ENCODE measurements at places on chromosomes 1 and 21.
A peak's percentile ranks its signal among the peaks of the same experiment; 100 is the strongest.

GRCh38 chr1:236185687-236186086 lies 43.3 kb downstream of the GPR137B start:
- DNase-seq: no peak

- DNase-seq: no peak
Measured at GRCh38 chr1:95554408-95554807, 320.4 kb downstream of the RWDD3 start.

DNA sequence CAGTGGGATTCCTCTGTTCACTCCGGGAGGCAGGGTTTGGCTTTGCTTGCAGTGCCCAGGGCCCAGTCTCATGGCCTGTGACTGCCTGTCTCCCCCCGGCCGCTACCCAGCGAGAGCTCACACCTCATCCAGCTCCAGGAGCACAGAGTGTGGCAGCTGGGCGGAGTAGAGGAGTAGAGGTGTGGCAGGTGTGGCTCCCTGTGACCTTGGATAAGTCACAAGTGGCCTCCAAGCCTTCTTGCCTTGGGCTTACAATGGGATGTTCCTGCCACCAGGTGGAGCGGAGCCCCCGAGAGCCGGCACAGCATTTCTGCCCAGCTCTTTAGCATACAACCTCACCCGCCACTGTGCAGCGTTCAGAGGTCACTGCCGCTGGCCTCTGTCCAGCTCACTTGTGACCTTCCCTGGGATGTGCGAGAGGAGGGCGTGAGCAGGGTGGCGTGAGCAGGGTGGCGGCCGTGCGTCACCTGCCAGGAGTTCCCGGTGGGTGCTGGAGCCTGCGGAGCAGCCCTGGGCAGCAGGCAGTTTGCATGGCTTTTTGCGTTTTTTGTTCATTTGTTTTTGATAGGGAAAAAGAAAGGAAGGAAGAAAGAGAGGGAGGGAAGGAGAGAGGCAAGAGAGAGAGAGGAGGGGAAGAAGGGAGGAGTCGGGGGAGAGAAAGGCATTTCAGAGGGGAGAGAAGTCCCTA lies 42.4 kb downstream of the CRYAA start:
- peak; percentile 85 for DNase-seq

GRCh38 chr1:182784556-182785171 lies 4.9 kb upstream of the NPL start:
- no peak for DNase-seq

GRCh38 chr1:234772345-234773147 lies 162.6 kb upstream of the IRF2BP2 start:
- DNase-seq: peak; percentile 65

GRCh38 chr1:235329139-235329902 lies 951 bp downstream of the GGPS1 start:
- DNase-seq: peak; percentile 79

DNA sequence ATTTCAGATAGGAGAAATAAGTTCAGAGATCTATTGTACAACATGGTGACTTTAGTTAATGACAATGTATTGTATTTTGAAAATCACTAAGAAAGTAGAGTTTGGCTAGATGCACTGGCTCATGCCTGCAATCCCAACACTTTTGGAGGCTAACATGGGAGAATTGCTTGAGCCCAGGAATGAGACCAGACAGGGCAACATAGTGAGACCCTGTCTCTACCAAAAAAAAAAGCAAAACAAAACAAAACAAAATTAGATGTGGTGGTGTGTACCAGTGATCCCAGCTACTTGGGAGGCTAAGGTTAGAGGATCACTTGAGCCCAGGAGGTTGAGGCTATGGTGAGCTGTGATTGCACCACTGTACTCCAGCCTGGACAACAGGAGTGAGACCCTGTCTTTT lies 27.2 kb downstream of the IVNS1ABP start:
- DNase-seq: no peak

DNA sequence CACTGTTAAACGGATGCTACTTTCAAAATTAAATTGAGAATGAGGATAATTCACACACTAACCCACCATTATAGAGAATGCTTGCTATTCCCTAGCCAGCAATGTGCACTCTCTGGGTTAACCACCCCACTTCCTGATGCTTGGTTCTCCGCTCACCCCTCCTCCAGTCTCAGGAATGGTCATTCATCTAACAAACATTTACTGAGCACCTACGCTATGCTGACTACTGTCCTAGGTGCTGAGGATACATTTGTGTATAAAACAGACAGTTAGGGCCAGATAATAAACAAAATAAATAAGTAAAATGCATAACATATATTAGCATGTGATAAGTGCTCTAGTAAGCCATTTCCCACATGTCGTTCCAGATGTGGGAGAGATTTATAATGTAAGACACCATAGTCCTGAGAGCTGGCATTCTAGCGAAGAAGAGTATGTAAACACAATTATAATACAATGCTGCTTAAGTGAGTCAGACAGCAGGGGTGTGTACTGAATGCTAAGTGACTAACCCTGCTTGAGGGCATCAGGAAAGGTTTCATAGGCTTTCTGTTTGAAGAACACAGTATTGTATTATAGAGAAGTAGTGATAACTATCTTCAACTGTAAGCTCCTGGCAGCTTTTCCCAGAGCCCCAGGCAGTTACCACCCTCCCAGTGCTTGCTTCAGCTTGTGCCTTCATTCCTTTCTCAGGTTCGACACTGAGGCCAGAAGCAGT lies 126.7 kb upstream of the CACHD1 start:
- no peak for DNase-seq

DNA sequence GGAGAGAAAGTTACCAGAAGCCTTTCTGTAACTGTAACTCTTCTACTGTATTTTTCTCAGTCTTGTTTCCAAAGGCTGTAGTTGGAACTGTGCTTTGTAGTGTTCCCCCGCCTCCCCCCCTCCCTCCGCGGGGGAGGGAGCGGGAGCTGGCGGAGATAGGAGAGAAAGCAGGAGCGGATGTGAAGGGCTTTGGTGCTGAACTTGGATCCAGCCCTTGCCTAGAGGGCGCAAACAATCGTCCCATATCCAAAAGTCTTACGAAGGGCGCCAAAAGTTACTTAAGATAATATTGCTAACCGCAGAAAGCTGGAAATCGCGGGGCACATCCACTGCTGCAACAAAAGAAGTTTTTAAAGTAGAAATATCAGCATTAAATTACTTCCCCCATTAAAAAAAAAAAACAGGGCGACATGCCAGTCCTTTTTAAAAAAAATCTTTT lies 2.4 kb upstream of the NFIA start:
- peak; percentile 82 for DNase-seq

GRCh38 chr1:240998441-240999015 lies 358.5 kb downstream of the RGS7 start:
- no peak for DNase-seq

GRCh38 chr21:35850029-35850428 lies 210.3 kb downstream of the SETD4 start:
- no peak for DNase-seq

GRCh38 chr1:178613271-178613945 lies 100.5 kb downstream of the TEX35 start:
- no peak for DNase-seq

- peak; percentile 4 for DNase-seq
Measured at GRCh38 chr1:34292472-34292871, 115.8 kb downstream of the C1orf94 start.

DNA sequence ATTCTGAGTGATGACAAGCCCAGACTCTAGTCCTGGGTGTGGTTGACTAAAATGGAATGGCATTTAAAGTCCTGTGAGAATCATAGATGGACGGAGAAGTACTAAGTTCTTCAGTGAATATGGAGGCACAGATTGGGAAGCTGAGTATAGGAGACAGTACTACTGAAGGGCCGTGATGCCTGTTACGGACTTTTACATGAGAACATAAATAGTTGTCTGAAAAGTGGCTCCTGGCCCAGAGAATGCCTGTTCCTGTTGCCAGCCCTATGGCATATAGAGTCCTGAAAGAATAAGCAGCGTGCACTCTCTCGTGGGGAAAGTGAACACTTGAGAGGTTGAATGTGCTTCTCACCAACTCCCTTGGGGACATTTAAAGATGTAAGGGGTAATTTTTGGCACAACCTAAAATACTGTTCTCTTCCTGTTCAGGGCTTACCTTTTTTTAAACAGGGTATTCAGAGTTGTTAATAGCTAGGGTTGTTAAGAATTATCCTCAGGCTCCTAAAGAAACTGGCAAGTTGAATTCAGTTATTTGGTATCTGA lies 20.4 kb downstream of the CCT8 start:
- no peak for DNase-seq

GRCh38 chr1:47407481-47407880 lies 8.6 kb upstream of the FOXE3 start:
- no peak for DNase-seq

DNA sequence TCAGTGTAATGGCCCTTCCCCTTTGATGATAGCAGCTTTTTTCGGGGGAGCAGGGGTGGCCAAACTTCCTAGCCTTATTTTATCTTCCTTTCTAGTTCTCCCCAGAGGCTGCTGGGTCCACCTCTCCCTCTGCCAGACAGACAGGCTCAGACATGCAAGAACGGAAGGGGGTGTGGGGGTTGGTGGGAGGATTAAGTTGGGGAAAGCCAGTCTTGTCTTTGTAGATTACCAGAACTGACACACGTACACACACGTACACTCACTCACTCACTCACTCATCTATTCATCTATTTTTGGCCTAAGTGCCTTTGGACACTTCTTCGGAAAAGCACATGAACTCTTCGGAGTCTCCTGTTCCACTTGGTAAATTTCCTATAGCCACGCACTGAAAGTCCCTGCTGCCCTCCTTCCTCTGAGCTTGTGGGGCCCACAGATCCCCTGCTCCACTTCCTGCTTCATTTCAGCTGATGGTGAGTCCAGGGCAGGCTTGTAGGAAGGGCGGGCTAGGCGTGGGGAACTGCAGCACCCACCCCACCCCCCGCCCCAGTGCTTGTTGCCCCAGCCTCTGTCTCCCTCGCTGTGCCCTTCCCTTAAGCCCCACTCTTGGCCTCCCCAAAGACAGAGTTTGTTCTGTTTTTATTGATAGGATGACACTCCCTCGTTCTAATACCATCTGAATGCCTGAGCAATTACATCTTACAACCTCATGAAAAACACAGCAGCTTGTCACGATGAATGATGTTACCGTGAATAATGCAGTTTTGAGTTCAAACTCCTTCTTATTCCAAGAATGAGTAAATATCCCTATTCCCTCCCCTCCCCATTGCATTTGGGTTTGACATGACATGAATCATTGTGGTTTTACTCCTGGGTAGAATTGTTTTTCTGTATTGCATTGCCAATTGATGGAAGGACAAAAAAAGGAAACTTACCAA lies 60.7 kb upstream of the ATP5PO start:
- DNase-seq: peak; percentile 71

DNA sequence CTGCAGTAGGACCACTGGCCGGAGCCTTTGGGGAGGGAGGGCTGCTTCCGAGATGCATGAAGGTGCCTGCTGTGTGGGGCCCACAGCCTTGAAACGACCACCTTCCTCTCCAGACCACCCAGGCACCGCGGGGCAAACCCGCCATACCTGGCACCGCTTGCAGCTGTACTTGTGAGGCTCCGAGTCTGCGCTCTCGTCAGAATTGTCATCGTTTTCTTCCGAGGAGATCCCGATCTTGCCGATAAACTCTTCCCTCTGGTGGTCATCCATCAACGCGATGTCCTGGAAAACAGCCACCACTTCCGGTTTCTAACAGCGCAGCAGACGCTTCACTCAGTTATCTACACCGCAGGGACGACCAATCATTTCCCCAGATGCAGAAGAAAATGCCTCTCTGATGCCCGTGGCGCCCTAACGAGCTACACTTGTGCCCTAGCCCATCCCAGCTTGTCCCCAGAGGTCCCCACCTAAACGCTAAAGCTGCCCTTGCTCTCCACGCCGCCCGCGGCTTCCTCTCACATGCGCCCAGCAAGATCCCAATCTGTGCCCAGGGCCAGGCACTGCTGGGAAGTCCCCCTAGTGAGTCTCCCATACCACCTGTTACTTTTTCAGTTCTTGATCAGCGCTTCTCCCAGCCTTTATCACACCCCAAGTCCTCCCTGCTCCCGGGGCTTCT lies 55.0 kb upstream of the RIPK4 start:
- no peak for DNase-seq

GRCh38 chr21:39637197-39637970 lies 24.6 kb downstream of the B3GALT5 start:
- DNase-seq: no peak

- DNase-seq: no peak
Measured at GRCh38 chr1:92502247-92502646, 15.5 kb upstream of the GFI1 start.

DNA sequence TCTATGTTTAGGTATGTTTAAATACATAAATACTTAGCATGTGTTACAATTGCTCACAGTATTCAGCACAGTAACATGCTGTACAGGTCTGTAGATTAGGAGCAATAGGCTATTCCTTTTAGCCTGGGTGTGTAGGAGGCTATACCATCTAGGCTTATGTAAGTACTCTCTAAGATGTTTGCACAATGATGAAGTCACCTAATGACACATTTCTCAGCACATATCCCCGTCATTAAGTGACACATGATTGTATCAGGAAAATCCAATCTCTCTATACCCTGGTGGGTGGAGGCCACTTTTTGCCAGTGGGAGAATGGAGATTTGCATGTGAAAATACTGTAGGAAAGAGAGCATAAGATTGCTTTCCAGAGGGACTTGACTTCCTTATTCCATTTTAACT lies 5.5 kb upstream of the TEDDM1 start:
- DNase-seq: no peak

GRCh38 chr1:76494807-76495206 lies 372.5 kb upstream of the ST6GALNAC5 start:
- no peak for DNase-seq

DNA sequence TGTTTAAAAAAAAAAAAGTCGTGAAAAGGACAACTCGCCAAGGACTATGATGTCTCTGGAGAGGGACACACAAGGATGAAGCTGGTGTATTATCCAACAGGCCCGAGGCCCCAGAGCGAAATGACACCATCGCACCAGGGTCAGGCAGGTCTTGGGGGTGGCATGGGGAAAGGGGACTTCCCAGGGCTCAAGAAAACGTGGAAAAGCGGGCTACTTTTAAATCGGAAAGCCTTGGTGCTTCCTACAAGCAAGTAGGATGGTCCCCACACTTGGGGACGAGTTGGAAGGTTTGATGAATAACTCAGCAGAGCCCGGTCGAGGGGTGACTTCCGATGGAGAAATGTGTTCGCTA lies 505 bp upstream of the GNPAT start:
- DNase-seq: no peak
